ENCODE measurements at places on chromosomes 12 and 14.

DNA sequence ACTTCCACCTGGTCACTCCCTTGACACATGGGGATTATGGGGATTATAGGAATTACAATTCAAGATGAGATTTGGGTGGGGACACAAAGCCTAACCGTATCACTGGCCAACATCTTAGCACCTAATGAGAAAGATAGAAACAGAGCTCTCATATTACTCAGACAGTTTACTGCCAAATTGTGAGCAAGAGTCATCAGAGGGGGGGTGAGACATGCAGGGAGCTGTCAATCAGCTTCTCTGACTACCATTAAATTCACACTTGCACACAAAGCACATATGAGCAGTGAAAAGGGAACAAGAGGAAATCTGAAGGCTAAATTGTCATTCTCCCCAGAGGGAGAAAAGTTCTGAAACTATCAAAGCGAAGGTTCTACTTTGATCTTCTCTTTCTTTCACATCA, 78.1 kb upstream of the GRIN2B start:
- DNase-seq: no peak

DNA sequence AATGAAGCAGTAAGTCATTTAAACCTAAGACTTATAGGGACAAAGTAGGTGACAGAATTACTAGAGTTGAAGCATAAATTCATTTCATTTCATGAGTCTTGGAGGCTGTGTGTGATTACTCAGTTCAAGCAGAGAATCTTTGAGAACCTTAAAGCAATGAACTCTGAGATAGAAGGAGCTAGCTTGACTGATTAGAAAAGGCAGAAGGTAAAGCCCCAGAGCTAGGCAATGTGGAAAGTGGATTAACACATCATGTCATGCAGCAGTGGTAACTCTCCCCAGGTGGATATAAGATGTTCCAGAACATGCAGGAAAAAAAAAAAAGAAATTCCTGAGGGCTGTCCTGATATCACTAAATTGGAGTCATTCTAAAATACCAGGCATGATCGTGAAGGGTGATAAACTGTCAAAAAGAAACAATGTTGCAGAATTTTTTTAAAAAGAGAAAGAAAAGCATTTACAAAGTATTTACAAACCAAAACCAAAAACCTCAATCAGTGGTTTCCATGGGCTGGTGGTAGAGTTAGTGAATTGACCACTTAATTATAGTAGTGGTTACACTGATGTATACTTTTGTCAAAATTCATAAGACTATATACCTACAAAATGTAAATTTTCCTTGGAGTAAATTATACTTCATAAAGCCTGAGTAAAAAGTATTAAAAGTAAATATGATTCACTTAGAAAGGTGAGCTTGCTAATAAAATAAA, 12.7 kb upstream of the SLC16A7 start:
- DNase-seq: no peak

- no peak for DNase-seq
These were observed 22.1 kb upstream of the SERPINA4 start for GRCh38 chr14:94539181-94539580.

GRCh38 chr12:65123435-65124063, 2.4 kb upstream of the WIF1 start:
- DNase-seq: no peak

DNA sequence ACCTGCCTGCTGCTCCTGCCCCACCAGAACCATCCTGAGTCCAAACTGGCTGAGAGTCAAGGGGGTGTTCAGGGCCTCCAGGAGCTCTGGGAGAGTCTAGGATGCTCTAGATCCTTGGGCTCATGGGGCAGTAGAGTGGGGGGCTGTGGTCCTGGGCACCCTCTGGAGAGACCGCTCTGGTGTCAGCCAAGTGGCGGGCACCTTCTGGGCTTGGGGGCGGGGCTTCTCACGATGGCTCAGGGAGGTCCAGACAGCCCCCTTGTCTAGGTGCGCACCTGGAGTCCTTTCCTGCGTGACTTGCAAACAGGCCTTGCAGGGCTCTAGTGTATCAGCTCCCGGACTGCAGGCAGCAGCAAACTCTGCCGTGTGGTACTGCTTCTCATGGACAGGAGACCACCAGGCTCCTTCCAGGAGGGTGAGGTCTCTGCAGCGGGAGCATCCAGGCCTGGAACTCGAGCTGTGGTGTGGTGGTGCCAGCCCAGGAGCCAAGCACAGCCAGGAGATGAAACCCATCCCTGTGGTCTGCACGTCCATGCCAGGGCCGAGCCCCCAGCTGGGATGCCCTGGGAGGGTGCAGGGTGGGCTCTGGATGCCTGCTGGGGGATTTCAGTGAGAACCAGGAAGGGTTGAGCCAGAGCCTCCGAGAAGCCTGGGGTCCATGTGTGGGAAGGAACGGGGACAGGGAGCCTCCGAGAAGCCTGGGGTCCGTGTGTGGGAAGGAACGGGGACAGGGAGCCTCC, 15.0 kb downstream of the PACS2 start:
- no peak for DNase-seq

GRCh38 chr12:80834724-80835123, 103.0 kb downstream of the LIN7A start:
- no peak for DNase-seq

- DNase-seq: no peak
These were observed 19.0 kb downstream of the RIN3 start for GRCh38 chr14:92532490-92533163.

- no peak for DNase-seq
These were observed 31.1 kb downstream of the FRS2 start for GRCh38 chr12:69501154-69501895.

- DNase-seq: no peak
These were observed 27.7 kb downstream of the TPCN1 start for GRCh38 chr12:113248842-113249435.

- no peak for DNase-seq
These were observed 491 bp upstream of the CLEC6A start for GRCh38 chr12:8455271-8455670.

- DNase-seq: no peak
These were observed 100.0 kb downstream of the PPP2R5C start for GRCh38 chr14:101861464-101861863.

- DNase-seq: no peak
These were observed 12.5 kb downstream of the TM7SF3 start for GRCh38 chr12:27001663-27002062.

DNA sequence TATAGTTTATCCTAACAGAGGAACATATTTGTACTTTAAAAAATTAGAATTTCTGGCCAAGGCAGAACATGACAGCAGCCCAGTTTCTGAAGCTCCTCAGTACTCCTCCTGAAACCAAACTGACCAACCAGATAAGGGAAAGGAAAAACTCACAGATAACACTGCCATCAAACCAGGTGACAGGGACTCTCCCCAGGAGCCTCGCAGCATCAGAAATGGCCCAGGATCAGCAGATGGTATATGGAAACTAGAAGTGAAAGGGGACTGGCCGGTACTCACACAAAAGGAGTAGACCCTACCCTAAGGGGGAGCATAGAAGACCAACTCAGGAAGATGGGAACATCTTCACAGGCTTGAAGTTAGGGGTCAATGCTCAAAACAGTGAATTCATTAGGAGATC, 22.0 kb downstream of the GALC start:
- no peak for DNase-seq

GRCh38 chr14:101478796-101479410, 82.4 kb upstream of the DIO3 start:
- DNase-seq: no peak

GRCh38 chr12:112822056-112822455, 30.5 kb downstream of the RPH3A start:
- DNase-seq: no peak

DNA sequence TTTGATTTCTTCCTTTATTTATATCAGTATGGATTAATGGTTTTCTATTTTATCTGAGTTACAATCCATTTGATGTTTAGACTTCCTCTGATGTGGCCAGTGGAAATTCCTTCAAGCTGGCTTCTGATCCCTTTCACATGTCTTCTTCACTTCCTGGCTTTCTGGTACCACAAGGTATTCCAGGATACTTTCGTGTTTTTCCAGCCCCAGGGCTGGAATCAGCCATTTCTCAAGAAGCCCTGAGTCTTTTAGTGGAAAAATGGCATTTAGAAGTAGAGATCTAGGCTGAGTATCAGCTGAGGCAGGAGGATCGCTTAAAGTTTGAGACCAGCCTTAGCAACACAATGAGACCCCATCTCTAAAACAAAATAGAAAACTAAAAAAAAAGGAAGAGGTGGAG, 93.3 kb downstream of the FIGNL2 start:
- no peak for DNase-seq

DNA sequence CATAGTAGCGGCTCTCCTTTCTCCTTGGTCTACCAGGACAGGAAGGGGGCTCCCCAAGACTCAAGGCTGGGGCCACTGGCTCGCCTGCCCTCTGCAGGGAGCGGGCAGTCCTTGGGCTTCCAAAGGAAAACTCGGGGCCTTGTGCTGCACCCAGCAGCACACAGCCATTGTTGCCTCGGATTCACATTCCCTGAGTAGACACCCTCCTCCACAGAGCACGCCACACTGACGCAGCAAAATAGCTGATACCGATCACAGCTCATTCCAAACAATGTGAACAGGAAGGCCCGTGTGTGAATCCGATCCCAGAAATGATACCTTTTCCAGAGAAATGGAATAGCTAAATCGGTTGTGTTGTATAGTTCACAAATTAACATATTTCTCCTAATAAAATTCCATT, 65.1 kb upstream of the DYNC1H1 start:
- DNase-seq: no peak

DNA sequence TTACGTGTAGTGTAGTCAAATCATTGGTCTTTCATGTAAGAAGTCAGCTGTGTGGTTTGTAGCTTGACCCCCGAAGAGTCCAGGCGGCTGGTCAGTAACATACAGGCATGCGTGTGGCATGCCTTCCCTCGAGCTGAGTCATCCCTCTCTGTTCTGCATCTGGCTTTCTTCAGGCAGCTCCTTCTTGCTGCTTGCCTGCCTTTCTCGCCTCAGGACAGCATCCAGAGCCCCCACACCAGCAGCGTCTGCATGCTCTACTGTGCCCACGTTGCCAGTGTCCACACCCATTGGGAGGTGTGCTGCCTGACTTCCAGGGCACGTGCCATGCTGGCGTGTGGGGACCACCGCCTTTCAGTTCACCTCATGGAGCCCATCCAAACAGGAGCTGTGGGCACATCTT, 96.8 kb downstream of the EP400 start:
- no peak for DNase-seq

GRCh38 chr14:88786715-88787114, 6.0 kb downstream of the EML5 start:
- no peak for DNase-seq

GRCh38 chr14:54981698-54982097, 45.2 kb downstream of the WDHD1 start:
- DNase-seq: no peak

GRCh38 chr14:34222867-34223266, 239.2 kb downstream of the SPTSSA start:
- DNase-seq: no peak

DNA sequence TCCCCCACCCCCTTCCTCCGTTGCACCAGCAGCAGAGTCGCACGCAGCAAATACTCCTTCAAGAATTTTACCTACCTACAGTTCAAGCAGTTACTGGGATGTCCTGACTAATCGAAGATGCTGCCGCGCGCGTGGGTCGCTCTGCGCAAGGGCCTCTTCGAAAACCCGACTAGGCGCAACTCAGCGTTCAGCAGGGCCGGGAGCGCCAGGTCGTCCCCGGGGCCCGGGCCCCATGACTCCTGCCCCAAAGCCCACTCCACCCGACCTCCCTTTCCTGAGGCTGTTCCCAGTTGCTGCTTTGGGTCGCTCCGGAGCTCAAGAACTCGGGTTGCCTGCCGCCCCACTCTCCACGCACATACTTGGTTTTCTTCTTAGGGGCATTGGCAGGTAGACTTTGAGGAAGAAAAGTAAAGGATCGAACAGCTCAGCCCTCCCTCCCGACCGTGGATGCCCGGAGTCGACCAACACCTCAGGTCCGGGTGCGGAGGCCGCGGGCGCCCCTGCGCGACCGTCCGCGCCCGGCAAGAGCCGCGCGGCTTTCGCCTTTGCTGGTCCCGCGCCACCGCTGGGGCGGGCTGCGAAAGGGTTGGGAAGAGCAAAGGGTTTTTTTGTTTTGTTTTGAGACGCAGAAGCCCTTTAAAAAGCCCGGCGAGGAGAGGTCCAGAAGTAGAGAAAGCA, 1.9 kb downstream of the BMP4 start:
- no peak for DNase-seq

DNA sequence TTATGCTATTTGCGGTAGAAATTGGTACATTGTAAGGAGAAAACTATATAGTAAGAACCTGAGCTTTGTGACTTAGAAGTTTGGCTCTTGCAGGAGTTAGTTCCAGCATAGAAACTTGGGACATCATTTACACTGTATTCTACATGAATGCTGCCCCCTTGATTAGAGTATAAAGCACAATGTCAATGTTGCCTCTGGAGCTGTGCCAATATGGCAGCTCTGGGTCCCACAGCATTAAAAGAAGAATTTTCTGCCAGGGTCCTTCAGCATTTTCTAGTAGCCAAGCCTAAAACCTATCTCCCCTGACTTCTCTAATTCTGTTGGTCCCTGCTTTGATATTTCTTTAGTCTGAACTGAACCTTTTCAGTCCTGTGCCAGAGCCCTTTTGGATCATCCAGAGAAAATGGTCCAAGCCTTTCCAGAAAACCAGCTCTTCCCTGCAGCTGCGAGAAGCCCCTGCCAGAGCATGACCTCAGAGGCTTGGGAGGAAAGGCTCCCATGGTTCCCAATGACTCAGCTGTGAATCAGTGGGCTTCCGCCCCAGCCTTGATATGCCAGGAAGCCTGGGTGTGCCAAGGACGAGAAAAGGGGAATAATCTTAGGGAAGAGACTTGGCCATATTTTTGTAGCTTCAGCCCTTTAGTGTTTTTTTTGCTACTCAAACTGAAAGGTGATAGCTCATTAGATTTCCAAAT, 43.2 kb downstream of the PLEKHG7 start:
- no peak for DNase-seq

Measured in activated T-cell treated with anti-CD3 and anti-CD28 coated beads, Interleukin-2, amount 50 U/mL, for 4 hours (primary cell).